ENCODE measurements at places on chromosomes 1 and 21.
A peak's percentile ranks its signal among the peaks of the same experiment; 100 is the strongest.

DNA sequence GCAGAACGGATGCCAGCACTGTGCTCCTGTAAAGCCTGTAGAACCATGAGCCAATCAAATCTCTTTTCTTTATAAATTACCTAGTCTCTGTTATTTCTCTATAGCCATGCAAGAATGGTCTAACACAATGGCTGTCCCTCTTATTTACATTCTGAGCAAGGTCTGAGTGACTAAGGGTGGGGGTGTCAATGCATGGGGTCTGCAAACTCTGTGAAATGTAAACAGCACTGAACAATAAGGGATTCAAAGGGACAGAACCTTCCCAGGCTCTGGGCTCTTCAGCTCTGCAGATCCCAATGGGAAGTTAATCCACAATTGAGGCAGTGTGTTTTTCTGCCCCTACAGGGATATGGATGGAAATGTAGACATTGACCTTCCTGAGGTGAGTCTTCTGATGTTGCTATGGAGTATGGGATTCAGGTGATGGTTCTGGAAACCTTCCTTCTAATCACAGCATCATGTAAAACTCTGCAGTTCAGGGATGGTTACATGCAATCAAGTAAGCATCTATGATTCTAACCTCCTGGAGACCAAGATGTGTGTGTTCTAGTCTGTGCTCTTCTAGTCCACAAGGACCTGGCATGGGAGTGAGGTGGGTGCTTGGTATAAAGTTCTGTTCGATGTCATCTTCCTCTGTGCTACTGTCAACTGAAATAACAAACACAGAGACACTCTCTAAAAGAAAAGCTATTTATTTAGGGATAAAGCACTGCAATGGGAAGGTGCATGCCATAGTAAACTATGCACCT is 38.6 kb downstream of the CAPN9 start:
- DNase-seq: no peak

GRCh38 chr1:13948888-13949391 is 249.0 kb downstream of the PRDM2 start:
- no peak for DNase-seq

DNA sequence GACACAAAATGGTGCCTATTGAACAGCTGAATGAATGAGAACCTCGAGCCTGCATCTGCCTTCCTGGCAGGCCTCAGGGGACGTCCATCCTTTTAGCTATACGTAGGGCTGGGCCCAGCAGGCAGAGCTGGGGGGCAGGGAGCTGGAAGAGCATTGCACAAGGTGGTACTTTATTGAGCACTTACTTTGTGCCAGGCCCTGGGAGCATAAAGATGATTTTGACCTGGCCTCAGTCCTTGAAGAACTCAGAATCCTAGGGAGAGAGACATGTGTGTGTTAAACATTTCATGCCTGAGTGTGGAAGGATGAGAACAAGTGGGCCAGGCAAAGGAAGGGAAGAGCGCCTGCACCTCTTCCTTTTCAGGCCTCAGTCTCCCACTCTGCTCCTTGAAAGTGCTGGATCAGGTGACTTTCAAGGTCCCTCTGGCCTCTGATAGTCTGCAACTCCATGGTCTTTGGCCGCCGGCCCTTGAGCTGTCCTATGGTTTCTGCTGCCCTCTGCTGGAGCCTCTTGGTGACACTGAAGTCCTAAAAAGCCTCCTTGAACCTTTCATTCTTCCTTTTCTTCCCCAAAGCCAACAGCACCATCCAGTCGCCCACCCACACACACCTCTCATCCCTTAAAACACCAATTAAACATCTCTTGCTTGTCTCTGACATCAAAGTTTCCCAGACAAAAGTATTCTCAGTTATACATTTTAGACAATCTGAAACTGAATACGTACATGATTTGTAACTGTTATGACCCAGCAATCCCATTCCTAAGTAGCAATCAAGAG is 3.5 kb upstream of the PEAR1 start:
- no peak for DNase-seq

GRCh38 chr1:6466023-6466422 is at the start of gene TNFRSF25:
Gene TNFRSF25 (minus strand): TSS chr1:6466173. CDS start chr1:6466107, 66 bp downstream.
- DNase-seq: peak; percentile 58

- no peak for DNase-seq
Observed at GRCh38 chr1:12001249-12001917, 17.9 kb upstream of the MIIP start.

DNA sequence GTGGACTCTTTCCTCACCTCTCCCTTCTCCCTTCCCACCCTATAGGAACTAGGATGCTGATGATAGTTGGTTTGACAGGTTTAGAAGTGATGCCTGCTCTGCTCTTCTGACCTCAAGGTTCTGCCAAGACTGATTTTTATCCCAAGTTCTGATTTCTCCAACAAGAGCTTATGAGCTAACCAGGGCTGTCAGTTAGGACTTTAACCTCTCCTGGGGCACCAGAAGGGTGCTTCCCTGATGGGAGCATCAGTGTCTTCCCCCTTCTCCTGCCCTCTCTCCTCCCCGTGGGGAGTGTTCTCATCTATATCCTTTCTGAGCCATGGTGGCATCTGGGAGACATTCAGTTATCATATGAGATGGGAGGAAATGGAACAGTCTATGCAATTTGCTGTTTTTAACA is 44.0 kb downstream of the ATP2B4 start:
- no peak for DNase-seq

GRCh38 chr1:84991097-84991920 is 5.6 kb downstream of the MCOLN2 start:
- no peak for DNase-seq

GRCh38 chr1:8011016-8011415 is 15.1 kb downstream of the ERRFI1 start:
- no peak for DNase-seq

- DNase-seq: no peak
Observed at GRCh38 chr1:18154430-18155194, 47.0 kb downstream of the IGSF21 start.

DNA sequence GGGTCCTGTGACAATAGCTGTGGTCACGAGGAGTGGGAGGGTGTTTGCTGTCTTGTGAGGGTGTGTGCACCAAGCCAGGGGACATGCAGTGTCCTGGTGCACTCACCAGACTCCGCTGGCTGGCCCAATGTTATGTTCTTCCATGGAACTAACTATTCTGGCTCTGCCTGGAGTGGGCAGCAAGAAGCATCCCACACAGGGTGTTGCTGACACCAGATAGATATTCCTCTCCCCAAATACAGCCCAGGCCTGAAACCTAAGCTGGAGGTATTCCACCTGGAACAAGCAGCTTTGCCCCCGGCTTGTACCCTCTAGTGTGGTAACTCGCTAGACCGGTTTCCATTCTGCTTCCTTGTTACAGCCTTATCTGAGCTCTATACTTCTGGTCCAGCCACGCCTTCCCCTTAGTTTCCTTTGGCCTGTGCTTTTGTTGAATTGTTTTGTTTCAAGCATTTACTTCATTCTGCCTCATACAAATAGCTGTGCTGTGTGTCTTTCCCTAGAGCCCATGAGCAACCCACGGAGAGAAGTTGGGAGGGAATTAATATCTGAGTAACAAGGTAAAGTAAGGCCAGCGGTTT is 14.7 kb upstream of the LY9 start:
- DNase-seq: no peak

- no peak for DNase-seq
Observed at GRCh38 chr1:248714248-248714647, 11.7 kb upstream of the OR14I1 start.

- DNase-seq: no peak
Observed at GRCh38 chr1:247118946-247119446, 14.8 kb upstream of the ZNF669 start.

DNA sequence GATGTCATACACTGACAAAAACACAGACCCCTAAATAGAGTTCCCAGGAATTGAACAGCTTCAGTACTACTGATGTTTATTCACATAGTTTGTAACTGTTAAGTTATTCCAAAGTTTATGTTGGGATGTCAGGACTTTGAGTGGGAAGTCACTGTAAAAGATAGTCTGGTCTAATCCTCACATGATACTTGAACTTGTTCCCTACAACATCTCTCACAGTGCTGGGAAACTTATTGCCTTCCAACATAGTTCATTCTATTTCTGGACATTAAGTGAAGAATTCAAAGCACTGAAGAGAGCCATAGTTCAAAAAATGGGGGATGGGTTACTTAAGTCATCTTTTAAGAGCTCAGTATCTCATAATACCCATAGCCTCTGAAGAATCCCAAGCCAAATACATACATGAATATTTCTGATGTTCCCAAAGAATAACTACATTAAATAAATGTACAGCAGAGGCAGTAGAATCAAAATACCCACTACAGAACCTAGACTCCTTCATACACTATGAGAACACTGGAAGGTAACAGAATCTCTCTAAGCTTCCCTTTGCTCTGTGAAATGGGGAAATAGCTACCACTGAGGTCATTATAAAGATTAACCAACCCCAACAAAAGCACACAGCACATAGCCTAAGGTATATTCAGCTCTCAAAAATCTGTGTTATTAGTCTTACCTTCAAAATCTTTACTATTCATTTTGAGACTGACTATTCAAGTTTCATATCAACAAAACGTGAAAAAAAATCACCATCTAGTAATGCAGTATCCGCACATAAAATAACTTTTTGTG is 81.4 kb downstream of the ESRRG start:
- DNase-seq: no peak
